Smooth muscle cell of trachea (primary cell): ENCODE measurements at places on chromosomes 2 and 18. TPM values are rescaled to one million over a fixed set of nuclear protein-coding genes. Genes with fewer than 3 reads are reported as not detected.

BUB1 gene
- total RNA-seq: 5.0 and 65.7 TPM in 2 replicates

RAPGEF4 gene
- total RNA-seq: 0.66 and 1.2 TPM in 2 replicates

GNAL gene
- total RNA-seq: 0.15 and 0.99 TPM in 2 replicates

SLC66A2 gene
- total RNA-seq: 40.3 and 64.3 TPM in 2 replicates

CCDC102B gene
- 18.2 and 51.8 TPM in 2 replicates for total RNA-seq

FOXD4L1 gene
- 0.15 and 0.17 TPM in 2 replicates for total RNA-seq

GPR75 gene
- total RNA-seq: 1.3 and 1.5 TPM in 2 replicates

RAB17 gene
- total RNA-seq: 0.83 TPM in 1 of 2 replicates, not detected in the other

RTP5 gene
- total RNA-seq: not detected in 2 replicates

DUSP28 gene
- 3.1 and 3.3 TPM in 2 replicates for total RNA-seq

EMILIN1 gene
- total RNA-seq: 305 and 366 TPM in 2 replicates

RGPD3 gene
- 0.29 and 0.33 TPM in 2 replicates for total RNA-seq

CCDC121 gene
- total RNA-seq: 1.7 and 3.1 TPM in 2 replicates

STPG4 gene
- total RNA-seq: 0.17 TPM in 1 of 2 replicates, not detected in the other

AQP12A gene
- not detected in 2 replicates for total RNA-seq

BZW1 gene
- 482 and 736 TPM in 2 replicates for total RNA-seq

FAM228A gene
- 1.3 and 6.0 TPM in 2 replicates for total RNA-seq

TCF4 gene
- 35.7 and 110 TPM in 2 replicates for total RNA-seq

MPP4 gene
- 0.73 and 0.99 TPM in 2 replicates for total RNA-seq

MCEE gene
- total RNA-seq: 23.5 and 29.8 TPM in 2 replicates

IL36RN gene
- total RNA-seq: not detected in 2 replicates

KLF11 gene
- 3.5 and 6.0 TPM in 2 replicates for total RNA-seq

CBLN2 gene
- not detected in 2 replicates for total RNA-seq

PASK gene
- 0.99 and 3.9 TPM in 2 replicates for total RNA-seq

ZC3H8 gene
- total RNA-seq: 5.5 and 5.8 TPM in 2 replicates

MCM6 gene
- 11.9 and 31.1 TPM in 2 replicates for total RNA-seq

ADD2 gene
- 0.29 TPM in 1 of 2 replicates, not detected in the other for total RNA-seq

FOXI3 gene
- not detected in 2 replicates for total RNA-seq

PROKR1 gene
- total RNA-seq: not detected in 2 replicates

SLC40A1 gene
- 15.4 and 73.1 TPM in 2 replicates for total RNA-seq

G6PC2 gene
- total RNA-seq: not detected in 2 replicates

INPP1 gene
- total RNA-seq: 10.1 and 11.8 TPM in 2 replicates

CSRNP3 gene
- 2.8 and 3.0 TPM in 2 replicates for total RNA-seq

OR6B3 gene
- total RNA-seq: not detected in 2 replicates

TMEM169 gene
- 0.29 and 0.50 TPM in 2 replicates for total RNA-seq

CHRND gene
- not detected in 2 replicates for total RNA-seq

SPHKAP gene
- under 0.01 TPM in 1 of 2 replicates, not detected in the other for total RNA-seq

UCN gene
- 1.5 and 1.8 TPM in 2 replicates for total RNA-seq

STAMBP gene
- total RNA-seq: 24.1 and 28.1 TPM in 2 replicates

TUBA4B gene
- 0.17 TPM in 1 of 2 replicates, not detected in the other for total RNA-seq

AMER3 gene
- total RNA-seq: under 0.01 TPM in 1 of 2 replicates, not detected in the other

DBI gene
- total RNA-seq: 72.1 and 160 TPM in 2 replicates

ABCB11 gene
- total RNA-seq: under 0.01 TPM in 1 of 2 replicates, not detected in the other

CYTIP gene
- total RNA-seq: not detected in 2 replicates

TEX44 gene
- not detected in 2 replicates for total RNA-seq
